NCI-H748 treated with DMSO at 0.1 percent for 48 hours (cell line): ENCODE measurements at places on chromosomes 1 and 21.

DNA sequence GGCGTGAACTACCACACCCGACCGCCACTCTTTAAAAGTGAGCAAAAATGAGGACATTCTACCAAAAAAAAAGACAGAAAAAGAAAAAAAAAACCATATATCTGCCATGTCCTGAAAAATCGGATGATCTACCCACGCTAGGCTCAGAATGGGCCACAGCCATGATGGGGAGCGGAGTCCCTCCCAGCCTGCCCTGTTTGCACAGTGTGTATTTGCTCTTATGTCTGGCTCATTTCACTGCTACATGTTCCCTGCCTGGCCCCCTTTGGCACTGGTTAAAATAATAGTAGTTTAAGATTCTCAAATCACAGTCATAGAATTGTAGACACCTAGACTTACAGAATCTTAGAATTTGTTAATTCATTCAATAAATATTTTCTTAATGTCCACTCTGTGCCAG is 121.9 kb downstream of the PTPRU start:
- DNase-seq = no peak

DNA sequence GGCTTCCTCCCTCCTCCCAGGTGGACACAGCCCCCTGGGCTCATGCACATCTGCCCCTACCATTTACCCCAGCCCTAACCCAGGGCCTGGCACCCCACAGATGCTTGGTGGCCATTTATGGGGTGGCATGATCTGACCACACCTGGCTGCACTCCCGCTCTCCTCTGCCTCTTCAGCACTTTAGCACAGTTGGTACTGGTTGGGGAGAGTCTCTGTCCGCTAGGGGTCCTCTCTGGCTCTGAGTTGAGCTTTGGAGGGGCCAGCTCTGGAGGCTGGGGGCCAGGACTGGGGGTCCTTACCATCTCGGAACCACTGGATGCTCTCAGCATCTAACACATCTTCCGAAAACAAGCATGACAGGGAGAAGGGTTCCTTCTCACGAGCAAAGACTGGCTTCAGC is 17.4 kb downstream of the MYOM3 start:
- DNase-seq = no peak

- DNase-seq = no peak
These were observed 2.5 kb downstream of the DNMT3L start for GRCh38 chr21:44259082-44259705.

DNA sequence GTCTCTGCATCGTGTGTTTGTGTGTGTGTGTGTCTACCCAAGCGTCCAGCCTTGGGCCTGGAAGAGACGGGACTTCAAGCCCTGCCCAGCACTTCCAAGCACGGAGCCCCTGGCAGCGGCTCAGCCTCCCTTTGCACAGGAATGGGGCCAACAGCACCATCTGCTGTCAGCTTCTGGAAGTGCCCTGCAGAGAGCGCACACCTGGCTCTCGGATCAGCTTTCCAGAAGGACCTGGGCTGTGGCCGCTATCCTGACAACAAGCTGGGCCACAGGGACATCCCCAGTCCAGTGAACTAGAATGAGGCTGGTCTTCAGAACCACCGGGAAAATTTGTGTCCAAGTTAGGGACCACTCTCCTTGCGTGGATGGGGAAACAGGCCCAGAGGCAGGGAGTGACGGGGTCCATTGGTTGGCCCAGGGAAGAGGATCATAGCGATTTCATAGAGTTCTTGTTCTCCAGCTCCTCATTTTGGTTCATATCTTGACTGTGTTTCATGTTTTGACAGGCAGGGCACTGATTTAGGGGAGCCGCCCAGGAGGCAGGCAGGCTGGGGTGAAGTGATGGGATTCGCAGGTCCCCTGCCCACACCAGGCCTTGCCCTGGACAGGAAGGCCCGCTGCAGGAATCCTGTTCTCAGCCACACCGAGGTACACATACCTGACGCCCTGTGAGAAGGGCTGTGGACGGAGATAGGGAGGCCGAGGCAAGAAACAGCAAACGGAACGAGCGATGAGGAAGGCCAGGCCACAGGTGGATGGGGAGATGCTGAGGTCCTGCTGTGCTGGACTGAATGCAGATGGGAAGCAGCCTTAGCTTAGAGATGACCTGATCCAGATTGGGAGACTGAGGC is 38.4 kb downstream of the TAS1R2 start:
- peak; percentile 3 for DNase-seq

- DNase-seq = no peak
These were observed 2.1 kb downstream of the BCAR3 start for GRCh38 chr1:93679546-93679945.

- no peak for DNase-seq
These were observed 7.9 kb upstream of the AMPD1 start for GRCh38 chr1:114703242-114703641.

- no peak for DNase-seq
These were observed 10.5 kb upstream of the MCOLN3 start for GRCh38 chr1:85058786-85059185.

- no peak for DNase-seq
These were observed 33.0 kb downstream of the CACHD1 start for GRCh38 chr1:64502931-64503330.

- no peak for DNase-seq
These were observed 7.7 kb downstream of the SELENON start for GRCh38 chr1:25807480-25808390.

DNA sequence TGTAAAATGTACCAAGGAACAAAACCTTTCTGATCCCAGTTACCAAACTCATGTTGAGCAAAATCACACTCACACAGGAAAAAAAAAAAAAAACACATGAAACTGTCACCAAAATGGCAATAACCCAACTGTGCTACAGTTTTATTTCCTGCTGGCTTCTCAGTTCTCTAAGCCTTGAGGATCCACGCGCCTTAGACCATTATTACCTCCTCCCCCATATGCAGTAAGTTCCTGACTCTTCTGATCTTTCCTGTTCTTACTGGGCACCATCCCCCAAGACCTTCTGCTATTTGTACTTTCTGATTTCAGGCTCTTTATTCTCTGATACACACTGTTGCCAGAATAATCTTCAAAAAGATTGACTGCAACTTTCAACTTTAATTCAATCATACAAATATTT is 79.6 kb downstream of the SLC45A1 start:
- no peak for DNase-seq

DNA sequence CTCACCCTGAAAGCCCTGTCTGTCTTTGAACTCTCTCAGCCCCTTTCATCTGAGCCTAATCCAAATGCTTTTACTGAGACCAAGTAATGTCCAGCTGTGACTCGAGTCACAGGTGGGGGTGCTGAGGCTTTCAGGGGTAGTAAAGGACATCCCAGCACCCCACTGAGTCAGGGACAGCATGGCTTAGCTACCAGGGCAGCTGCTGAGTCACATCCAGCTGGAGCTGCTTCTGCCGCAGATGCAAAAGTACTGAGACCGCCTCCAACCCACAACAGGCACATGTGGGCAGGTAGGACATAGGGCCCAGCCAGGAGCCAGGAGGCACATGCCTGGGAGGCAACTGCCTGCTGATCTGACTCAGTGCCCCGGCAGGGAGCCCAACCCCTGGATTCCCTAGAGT is 6.7 kb upstream of the VSIG8 start:
- DNase-seq = no peak

- DNase-seq = no peak
These were observed 34.1 kb upstream of the PKN2 start for GRCh38 chr1:88649932-88650331.

DNA sequence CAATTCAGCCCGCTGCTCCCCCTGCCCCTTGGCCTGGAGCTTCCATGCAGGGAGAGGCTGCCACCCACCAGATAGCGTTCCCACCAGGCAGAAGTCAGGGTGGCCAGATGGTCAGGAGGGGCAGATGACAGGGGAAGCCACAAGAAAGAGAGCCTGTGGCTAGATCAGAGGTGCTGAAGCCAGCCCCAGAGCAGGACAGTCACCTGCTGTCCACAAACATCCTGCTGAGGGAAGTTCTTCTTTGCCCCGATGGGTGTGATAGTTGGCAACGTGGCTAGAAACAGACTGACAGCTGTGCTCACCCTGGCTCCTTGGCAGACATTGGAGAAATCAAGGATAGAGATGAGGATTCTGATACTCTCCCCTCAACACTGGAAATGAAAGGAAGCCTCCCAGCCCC is 27.2 kb upstream of the SRP9 start:
- DNase-seq = no peak

- no peak for DNase-seq
These were observed 13.4 kb downstream of the KIF21B start for GRCh38 chr1:201009962-201010645.

- no peak for DNase-seq
These were observed 777.2 kb upstream of the ADAMTS5 start for GRCh38 chr21:27743971-27744564.

DNA sequence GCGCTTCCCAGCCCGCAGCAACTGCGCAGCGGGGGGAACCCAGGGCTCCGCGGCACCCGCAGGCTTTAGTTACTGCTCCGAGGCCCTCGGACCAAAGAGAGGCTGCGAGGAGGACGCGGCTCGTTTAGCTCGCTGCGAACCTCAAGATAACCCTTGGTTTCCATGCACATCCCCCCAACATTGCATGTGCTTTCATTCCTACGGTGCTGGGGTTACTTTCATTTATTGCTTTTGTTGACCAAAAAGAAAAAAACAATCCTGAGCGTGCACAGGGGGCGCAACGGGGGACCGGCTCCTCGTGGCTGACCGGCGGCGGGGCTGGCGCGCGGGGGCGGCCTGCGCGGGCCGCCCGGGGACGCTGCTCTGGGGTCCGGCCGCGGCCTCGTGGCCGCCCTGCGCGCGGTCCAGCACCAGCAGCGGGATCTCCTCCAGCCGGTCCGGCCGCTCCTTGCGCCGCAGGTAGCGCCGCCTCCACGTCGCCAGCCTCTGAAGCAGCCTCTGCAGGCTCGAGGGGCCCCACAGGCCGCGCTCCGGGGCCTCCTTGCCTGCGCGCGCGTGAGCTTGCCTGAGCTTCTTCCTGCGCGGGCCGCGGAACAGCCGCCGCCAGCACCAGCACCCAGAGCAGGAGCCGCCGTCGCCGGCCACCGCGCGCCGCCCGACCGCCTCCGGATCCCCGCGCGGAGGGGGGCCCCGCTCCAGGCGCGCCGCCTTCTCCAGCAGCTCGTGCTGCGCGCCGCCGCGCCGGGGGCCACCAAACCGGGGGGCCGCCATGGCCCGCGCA is 77.4 kb downstream of the DESI2 start:
- no peak for DNase-seq

- DNase-seq = no peak
These were observed 94.7 kb downstream of the NTMT2 start for GRCh38 chr1:170240409-170240808.
